ENCODE measurements at places on chromosomes 12 and 14. TPM values are rescaled to one million over a fixed set of nuclear protein-coding genes. Genes with fewer than 3 reads are reported as not detected.

The ITPK1 gene
- 41.1 TPM for total RNA-seq

DNA sequence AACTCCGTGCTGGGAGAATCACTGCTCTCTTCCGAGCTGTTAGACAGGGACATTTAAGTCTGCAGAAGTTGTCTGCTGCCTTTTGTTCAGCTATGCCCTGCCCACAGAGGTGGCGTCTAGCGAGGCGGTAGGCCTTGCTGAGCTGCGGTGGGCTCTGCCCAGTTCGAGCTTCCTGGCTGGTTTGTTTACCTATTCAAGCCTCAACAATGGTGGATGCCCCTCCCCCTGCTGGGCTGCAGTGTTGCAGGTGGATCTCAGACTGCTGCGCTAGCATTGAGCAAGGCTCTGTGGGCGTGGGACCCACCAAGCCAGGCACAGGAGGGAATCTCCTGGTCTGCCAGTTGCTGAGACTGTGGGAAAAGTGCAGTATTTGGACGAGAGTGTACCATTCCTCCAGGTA, 43.7 kb downstream of the GPR137C start:
- DNase-seq = no peak

The SMCO2 gene
- not detected for total RNA-seq

The PRKD1 gene
- 0.16 TPM for total RNA-seq

GRCh38 chr12:112353393-112353792, 28.8 kb downstream of the HECTD4 start:
- DNase-seq = peak; percentile 61

The CACNA1C gene
- not detected for total RNA-seq

- no peak for DNase-seq
Observed at GRCh38 chr14:23252420-23253333, 14.9 kb downstream of the RNF212B start.

- DNase-seq = no peak
Observed at GRCh38 chr12:59735231-59735630, 139.4 kb downstream of the SLC16A7 start.

The COCH gene
- 65.7 TPM for total RNA-seq

The PTHLH gene
- 0.78 TPM for total RNA-seq

- DNase-seq = no peak
Observed at GRCh38 chr12:65524666-65525065, 246.2 kb downstream of the MSRB3 start.

DNA sequence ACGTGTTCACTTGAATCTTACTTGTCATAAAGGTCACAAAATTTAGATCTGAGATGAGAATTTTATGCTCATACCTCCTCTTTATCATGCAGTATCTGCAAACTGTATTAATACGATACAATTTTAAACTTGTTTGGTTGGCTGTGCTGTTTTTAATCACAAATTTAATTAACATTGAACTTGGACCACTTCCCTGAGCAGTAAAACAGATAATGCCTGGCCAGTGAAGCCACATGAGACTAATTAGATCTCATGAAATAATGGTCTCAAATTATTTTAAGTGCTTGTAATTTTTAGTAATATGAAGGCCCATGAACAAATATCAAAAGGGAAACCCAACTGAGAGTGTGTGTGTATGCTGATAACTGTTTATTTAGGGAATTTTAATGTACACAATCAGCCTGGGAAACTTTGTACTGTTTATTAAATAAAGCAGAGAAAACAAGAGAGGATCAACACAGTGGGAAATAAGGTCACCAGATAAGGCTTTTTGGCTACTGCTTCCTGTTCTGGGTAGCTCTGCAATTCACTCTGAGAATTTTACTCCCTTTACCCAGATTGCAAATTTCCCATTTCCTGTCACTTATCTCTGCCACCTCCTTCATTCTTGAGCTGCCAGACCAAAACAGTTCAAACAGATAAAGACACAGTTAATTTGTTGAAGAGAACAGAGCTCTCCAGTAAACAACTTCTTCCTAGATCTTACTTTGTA, 61.6 kb upstream of the GNPNAT1 start:
- no peak for DNase-seq

DNA sequence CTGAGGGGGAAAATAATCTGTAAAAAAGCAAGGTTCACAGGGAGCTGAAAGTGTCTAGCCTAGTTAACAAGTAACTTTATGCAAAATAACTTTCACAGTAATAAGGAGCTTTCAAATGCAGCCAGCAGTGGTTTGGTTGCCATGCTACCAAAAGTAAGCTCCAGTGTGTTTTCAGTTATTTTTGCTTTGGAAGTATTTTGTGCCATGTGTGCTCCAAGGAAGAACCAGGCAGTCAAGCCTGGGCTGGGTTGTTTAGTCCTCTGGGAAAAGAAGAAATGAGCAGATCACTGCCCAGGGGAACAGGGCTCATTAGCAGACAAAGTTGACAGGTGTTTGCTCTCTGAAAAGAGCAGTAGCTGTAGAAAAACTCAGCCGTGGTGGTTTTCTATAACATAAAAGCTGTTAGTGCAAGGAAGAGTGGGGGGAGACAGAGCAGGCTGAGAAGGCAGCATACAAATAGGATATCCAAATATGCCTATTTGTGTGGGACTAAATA, 92.8 kb upstream of the TMTC2 start:
- DNase-seq = no peak

The GNS gene
- 21.4 TPM for total RNA-seq

GRCh38 chr14:65927931-65928356, 515.4 kb downstream of the FUT8 start:
- peak; percentile 6 for DNase-seq

The OTX2 gene
- total RNA-seq = not detected

The POTEG gene
- total RNA-seq = not detected

- no peak for DNase-seq
Observed at GRCh38 chr14:105436891-105437722, 17.5 kb downstream of the MTA1 start.

GRCh38 chr14:105591052-105591451, 64.7 kb downstream of the TMEM121 start:
- no peak for DNase-seq

The ACOT6 gene
- total RNA-seq = not detected

The MAP3K9 gene
- total RNA-seq = 0.58 TPM

- peak; percentile 39 for DNase-seq
Observed at GRCh38 chr14:77892381-77892871, 92.5 kb downstream of the ADCK1 start.

The ZNF740 gene
- 46.4 TPM for total RNA-seq

The FAR2 gene
- total RNA-seq = 12.7 TPM

The STON2 gene
- total RNA-seq = 89.4 TPM

The DYNLL1 gene
- 386 TPM for total RNA-seq

DNA sequence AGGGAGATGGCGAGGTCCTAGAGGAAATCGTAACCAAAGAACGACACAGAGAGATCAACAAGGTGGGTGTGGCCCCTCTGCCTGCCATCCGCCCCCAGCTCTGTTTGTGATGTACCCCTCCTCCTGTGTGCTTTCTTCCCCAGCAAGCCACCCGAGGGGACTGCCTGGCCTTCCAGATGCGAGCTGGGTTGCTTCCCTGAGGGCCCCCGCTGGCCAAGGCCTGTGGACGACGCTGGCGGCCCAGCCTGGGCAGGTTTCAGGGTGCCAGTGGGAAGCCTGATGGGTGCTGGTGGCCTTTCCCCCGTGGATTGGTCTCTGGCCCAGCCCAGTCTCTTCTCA, 2.0 kb downstream of the ARL6IP4 start:
- no peak for DNase-seq

DNA sequence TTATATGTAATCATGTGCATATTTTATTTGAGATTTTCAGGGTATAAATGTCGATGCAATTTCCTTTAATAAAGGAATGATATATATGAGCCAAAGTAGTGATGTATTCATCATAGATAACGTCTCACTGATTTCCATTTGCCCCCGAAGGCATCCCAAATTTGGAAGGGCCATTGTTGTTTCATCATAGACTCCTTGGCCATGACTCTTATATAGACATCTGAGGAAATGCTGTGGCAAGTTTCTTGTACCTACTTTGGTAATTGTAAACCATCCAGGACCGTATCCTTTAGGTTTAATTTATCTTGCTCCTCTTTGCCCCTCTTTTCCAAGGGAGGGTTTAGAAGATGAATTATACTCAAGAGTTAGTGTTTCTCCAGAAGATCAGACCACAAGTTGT, 84.7 kb downstream of the SAMD4A start:
- no peak for DNase-seq

The TMTC2 gene
- 0.58 TPM for total RNA-seq

DNA sequence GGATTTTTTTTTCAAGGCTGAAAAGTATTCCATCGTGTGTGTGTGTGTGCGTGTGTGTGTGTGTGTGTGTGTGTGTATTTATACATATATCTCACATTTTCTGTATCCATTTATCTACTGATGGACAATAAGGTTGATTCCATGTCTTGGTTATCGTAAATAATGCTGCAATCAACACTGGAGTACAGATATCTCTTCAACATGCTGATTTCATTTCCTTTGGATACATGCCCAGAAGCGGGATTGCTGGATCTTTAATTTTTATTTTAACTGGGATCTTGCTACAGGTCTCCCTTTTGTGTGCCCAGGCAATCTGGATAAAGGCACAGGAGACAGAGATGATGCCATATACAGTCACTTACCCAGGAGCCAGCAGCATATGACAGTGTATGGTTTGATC, 338.1 kb downstream of the SOX5 start:
- no peak for DNase-seq

The SIX6 gene
- not detected for total RNA-seq

The STRN3 gene
- total RNA-seq = 17.6 TPM

DNA sequence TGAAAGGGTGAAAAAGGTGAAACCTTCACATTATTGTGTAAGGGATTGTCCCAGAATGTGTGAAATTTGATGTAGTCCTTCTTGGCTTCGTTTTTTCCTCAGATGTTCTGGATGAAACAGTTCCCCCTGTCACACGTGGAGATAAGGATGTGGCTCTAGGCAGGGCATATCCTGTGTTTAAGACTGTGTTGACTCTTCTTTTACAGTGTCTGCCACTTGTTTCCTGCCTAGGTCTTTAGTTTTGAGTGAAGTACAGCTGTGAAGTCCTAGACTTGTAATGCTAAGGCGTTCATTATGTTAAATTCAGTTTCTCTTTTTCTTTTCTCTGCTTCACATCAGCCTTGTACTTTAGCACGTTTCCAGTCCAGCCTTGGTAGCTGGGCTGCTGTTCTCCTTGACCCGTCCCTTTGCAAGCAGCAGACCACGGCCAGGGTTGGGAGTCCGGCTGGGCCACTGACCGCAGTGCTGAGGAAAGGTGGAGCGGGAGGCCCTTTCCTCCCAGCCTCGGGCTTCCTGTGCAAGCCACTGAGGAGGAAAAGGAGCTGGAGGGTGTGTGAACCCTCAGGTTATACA, 59.1 kb downstream of the RASSF3 start:
- DNase-seq = no peak

The TMEM119 gene
- 0.18 TPM for total RNA-seq

The KRT75 gene
- total RNA-seq = not detected

- DNase-seq = no peak
Observed at GRCh38 chr12:83931451-83931850, 981.1 kb downstream of the SLC6A15 start.

DNA sequence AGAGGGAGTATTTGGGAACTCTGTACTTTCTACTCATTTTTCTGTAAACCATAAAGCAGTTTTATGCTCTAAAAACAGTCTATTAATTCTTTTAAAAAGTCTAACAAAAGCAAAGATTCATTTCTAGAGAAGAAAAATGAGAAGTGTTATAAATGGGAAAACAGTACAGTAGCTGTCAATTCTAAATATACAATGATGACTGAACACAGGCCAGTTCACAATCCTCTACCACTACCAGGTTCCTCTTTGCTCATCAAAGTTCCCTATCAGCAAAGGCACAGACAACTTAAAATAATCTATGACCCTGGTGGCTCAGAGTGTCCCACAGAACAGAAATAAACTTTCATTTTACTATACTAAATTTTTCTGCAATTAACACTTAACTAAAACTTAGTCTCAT, 12.5 kb downstream of the NAA25 start:
- DNase-seq = no peak

Measured in K562 (cell line).